SJCRH30 (cell line): ENCODE measurements at places on chromosomes 11 and 22.

DNA sequence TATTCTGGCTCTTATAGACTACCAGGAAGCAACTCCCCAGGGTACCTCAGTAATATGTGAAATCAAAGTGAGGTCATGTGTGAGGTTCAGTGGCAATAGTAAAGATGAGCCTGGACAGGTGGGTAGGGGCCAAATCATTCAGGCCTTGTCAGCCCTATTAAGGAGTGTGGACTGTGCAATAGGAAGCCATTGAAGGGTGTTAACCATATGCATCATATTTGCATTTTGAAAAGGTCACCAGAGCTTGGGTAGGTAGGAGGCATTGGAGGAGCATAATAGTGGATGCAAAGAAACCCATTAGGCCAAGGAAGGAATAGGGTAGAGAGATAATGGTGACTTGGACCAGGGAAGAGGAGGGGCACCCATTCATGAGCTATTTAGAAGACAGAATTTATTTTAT, 8.4 kb upstream of the MRPL11 start:
- no peak for DNase-seq

- no peak for DNase-seq
These were observed 1442.7 kb downstream of the TBC1D22A start for GRCh38 chr22:48205161-48205560.

DNA sequence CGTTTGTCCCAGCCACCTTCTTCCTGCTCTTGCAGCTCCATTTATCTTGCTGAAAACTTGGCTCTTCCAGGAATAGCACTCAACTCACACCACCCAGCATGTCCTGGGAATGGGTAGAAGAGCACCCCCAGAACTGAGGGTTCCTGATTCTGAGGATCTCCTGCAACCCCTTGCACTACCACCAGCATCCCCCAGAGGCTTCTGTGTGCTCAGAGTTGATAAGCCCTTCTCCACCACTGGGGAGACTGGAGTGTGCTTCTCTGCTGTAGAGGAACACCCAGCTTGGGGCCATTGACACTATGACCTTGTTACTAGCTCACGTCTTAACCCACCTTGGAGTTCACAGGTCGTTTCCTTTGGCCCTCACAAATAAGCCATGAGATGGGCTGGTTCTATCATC, 121.0 kb downstream of the GRIK4 start:
- no peak for DNase-seq

- no peak for DNase-seq
These were observed 27.3 kb downstream of the PTPRJ start for GRCh38 chr11:48007677-48008076.

GRCh38 chr22:47588578-47588960, 826.1 kb downstream of the TBC1D22A start:
- no peak for DNase-seq

GRCh38 chr11:32580967-32581366, 2.7 kb upstream of the EIF3M start:
- no peak for DNase-seq

DNA sequence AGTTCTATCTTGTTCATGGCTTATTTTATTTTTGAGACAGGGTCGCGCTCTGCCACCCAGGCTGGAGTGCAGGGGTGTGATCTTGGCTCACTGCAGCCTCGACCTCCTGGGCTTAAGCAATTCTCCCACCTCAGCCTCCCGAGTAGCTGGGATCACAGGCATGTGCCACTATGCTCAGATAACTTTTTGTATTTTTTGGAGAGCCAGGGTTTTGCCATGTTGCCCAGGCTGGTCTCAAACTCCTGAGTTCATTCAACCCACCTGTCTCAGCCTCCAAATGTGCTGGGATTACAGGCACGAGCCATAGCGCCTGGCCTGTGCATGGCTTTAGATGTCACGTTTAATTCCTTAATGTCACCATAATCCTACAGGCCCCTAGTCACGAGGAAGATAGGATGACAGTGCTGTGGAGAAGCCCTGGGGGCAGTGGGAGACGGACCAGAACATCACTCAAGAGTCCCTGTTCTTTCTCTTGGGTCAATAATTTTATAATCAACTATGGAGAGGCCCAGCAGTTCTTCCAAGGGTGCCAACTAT, 99.5 kb downstream of the RDX start:
- DNase-seq, result no peak

DNA sequence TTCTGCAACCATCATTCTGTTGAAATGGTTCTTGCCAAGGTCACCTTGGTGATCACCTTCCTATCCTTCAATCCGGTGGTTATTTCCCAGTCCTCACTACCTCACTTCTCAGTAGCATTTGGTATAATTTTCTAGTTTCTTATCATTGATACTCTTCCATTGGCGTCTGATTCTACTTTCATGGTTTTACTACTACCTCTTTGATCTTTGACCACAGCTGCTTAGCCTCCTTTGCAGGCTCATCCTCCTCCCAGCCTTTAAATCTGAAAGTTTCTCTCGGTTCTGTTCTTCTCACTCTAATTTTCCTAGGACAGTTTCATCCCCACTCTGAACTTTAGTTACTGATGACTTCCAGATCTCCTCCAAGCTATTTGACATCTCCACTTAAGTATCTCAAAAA, 5.0 kb downstream of the TIMM10B start:
- DNase-seq, result no peak

DNA sequence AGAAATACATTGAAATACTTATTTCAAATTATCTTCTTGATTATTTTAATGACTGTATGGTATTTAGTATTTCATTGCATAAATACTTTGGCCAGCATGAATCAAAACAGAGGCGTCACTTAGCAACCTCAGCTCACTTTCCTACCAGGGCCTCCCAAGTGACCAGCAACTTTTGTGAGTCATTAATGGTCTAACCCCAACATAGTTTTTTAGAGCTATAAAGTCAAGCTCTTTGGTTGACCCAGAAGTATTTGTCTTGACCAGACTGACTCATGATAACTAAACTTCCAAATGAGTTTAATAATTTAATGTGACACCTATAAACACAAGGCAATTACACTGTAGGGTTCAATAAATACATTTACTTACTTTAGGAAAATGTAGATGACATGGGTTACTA, 27.9 kb upstream of the RBMXL2 start:
- DNase-seq, result no peak

- no peak for DNase-seq
These were observed 39.7 kb upstream of the CALCA start for GRCh38 chr11:15011776-15012345.

DNA sequence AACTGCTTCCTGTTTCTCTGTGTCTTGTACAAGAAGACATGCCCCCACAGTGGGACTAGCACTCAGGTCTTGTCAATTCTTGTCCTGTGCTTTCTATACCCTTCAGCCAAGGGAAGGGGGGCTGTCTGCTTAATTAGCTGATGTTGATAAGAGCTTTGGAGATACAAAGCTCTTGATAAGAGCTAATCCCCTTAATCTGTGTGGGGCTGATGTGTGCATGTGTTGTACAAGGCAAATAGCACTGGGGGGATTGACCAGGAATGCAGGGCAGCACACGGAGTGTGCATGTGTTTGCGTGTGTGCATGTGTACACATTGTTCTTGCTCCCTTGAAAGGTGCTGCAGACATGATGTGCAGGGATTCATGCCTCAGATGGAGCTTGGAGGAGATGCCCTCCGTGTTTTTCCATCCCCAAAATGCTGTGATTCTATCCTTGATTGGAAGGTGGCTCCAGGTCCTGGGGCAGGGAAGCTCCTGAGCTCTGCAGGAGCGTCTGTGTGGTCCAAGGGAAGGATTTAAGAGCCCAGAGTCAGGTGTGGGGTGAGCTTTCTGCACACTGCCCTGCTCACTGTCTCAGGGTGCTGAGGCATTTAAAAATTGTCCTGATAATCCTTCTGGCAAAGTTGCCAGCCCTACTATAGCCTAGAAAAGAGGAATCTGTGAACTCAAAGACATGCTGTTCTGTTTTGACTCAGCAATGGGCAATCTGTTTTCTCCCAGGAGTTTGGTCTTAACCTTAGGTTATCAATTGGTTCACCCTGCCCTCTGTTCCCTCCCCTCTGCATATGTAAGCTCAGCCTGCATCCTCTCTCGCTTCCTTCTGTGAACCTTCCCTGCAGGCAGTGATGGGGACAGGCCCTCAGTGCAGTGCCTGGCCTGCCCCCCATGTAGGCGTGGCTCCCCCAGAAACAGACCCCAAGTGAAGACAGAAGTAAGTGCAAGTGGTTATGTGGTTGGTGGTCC, 102.0 kb downstream of the GRIK4 start:
- no peak for DNase-seq

DNA sequence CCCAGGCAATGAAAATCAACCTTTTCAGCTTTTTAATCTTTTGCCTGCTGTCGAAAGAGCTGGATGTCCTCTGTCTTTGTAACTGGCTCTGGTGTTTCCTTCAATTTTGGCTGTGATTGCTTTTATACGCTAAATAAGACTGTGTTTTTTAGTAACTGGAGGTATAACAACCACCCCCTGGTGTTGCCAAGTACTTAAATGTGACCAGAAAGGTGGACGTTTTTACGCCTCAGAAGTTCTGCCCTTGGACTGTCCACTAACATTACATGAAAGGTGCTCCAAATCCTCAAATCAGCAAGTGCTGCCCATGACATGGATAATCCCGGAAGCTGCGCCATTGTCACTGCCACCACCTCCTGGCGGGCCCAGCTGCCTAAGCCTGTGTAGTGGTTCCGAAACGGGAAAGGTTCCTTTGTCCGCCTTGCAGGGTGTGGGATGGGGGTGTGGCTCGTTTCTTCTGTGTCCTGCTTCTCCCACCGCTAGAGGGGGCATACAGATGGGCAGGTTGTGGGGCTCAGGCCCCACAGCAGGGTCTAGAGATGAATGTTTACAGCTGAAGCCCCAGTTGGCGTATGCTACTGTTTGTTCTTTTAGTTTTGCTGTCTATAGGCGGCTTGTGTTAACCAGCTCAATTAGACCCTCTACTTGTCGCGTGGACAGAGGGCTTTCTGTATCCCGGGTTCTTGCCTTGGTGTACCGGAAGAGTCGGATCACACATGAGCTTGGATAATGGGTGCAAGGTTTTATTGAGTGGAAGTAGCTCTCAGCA, 82.2 kb upstream of the SEPTIN5 start:
- DNase-seq, result peak; percentile 68

DNA sequence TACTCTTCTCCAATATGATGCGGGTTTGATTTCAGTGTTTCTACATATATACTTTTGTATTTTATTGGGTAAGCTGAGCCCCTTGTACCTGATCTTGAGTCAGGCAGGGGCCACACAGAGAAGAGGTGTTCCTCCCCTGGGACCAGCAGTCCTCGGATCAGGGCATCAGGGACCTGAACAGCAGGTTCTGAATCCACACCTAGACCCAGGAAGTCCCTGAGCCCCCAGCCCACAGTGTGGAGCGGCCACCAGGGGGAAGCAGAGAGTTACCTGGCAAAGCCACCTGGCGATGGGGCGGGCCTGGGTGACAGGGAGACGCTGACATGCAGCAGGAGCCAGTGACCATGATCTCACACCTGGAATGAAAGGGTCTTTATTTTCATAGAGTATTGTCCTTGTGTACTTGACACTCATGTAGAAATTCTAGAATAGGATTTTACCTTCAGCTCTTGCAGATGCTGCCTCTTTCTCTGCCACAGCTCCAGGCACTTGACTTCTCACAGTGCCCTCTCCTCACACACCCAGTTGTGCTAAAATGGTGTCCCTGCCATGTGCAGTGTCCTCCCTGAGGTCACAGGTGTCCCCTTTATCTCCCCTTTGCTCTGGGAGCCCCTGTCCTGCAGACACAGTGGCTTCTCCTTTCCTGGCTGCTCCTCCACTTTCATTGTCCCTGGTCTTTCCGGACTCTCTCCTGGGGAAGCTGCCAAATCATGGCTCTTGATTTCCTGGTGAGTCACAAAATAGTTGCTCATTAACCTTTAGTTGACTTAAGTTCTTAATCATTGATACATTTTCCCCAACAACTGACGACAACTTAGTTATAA, 48.5 kb downstream of the GGTLC2 start:
- peak; percentile 24 for DNase-seq

GRCh38 chr22:45670981-45671782, 452 bp upstream of the ATXN10 start:
- DNase-seq, result peak; percentile 22

DNA sequence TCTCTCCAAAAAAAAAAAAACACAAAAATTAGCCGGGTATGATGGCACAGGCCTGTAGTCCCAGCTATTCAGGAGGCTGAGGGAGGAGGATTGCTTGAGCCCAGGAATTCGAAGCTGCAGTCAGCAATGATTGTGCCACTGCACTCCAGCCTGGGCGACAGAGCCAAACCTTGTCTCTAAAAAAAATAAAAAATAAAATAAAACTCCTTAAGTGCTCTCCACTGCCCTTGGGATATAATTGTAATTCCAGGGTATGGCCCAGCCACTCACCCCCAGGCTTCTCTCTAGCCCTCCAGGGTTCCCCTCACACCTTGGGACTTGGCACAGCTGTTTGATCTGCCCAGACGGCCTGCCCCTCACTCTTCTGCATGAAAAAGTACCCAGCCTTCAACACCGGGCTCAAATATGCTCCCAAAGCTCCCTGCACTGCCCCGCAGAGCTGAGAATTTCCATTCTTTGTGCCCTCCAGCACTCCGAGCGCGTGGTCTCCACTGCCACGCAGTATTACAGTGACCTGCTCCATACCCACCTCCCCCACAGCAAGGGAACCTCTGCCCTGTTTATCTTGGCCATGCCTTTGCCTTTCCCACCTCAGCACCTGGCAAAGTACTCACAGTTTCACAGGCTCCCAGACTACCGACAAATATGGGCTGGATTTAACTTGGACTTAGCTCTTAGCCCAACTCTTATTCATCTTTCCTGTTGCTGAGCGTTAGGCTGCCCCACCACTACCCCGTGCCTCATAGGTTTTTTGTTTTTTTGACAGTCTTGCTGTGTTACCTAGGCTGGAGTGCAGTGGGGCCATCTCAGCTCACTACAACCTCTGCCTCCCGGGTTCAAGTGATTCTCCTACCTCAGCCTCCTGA, 7.6 kb upstream of the FTH1 start:
- no peak for DNase-seq

- DNase-seq, result peak; percentile 5
These were observed 3.9 kb upstream of the IL17REL start for GRCh38 chr22:50016308-50016987.

- no peak for DNase-seq
These were observed 93.0 kb downstream of the ME3 start for GRCh38 chr11:86579406-86579731.

- DNase-seq, result no peak
These were observed at the start of gene THY1 for GRCh38 chr11:119422809-119423508. Gene THY1 (minus strand): TSS chr11:119423172. CDS start chr11:119420905, 2,267 bp downstream.

DNA sequence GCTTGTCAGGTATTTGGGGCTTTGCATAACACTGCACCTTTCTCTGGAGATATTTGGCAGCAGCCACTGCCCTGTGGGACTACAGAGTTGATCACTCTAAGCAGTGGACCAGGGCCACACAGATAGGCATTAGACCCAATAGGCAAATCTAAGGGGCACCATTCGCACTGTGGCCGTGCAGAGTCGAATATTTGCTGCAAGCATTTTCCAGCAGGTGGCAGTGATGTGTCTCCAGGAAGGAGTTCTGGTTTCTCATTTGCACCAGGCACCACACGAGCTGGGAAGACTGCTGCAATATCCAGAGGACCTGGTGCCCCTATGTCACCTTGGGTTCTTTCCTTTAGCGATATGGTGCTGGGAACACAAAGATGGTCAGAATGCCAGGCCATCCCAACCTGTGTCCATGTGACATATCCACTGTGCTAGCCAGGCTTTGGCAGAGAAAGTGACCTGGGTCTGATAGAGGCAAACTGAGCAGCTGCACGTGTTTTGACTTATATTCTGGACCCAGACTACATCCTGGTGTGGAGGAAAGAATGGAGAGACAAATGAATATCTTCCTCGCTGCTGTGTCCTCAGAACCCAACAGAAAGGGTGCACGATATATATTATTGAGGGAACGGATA, 318.7 kb downstream of the BUD13 start:
- peak; percentile 9 for DNase-seq
